Activated CD4-positive, alpha-beta T cell treated with anti-CD3 and anti-CD28 coated beads, Interleukin-2, amount 50 U/mL, for 24 hours (primary cell): ENCODE measurements at places on chromosomes 7 and 10.

- no peak for DNase-seq
Observed at GRCh38 chr7:87316846-87317552, 28.5 kb upstream of the CROT start.

- peak; percentile 30 for DNase-seq
Observed at GRCh38 chr7:121499624-121500023, 103.5 kb upstream of the FAM3C start.

- DNase-seq, result no peak
Observed at GRCh38 chr10:101063050-101063525, 1.3 kb downstream of the KAZALD1 start.

DNA sequence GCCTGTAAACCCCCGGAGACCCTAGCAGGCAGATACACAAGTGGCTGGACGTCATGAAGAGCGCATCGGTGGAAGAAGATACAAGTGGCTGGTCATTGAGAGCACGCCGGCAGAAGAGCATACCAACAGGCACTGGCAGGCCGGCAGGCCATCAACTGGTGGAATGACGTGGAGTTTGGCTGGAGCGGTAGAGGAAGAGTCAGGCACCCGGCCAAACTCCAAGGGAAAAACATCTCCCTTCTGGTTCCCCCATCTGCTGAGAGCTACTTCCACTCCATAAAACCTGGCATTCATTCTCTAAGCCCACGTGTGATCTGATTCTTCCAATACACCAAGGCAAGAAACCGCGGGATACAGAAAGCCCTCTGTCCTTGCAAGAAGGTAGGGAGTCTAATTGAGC, 113.4 kb upstream of the NPSR1 start:
- no peak for DNase-seq

DNA sequence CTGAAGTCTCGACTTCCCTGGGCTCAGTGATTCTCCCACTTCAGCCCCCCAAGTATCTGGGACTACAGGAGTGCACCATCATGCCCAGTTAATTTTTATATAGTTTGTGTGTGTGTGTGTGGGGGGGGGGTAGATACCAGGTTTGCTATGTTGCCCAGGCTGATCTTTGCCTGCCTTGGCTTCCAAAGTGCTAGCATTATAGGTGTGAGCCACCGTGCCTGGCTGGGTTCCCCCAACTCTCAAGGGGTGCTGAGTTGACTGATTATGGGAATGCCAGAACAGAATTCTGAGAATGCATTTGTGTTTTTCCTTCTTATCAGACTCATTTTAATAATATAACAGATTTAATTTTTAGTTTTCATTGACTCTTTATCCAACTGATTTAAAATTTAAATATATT, 19.5 kb downstream of the RPA3 start:
- DNase-seq, result no peak

DNA sequence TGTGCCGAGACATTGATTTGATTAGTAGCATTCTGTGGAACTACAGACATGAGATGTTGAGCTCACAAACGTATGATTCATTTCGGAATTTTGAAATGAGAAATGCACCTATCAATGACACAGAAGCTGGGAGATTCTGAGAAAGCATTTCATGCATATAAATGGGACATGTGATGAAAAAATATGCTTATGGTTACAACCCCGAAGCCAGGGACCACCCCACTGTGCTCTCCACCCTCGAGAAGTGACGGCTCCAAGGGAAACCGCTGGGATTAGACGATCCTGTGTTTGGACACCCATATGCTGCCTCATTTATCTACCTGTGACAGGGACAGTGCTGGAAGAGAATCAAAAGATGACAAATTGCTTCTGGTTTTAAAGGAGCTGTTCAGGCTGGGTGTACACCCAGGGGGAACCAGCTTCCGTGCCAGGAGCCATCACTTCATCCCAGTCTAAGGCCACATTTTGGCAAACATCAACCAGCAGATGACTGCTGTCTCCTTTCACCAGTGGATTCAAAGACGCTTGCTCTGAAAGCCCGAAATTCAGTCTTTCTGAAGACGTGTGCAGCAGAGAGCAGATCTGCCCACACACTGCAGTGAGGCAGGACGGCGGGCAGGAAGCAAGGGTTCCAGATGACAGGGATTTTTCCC, 109.9 kb downstream of the ATXN7L1 start:
- no peak for DNase-seq
